Fibroblast of skin of right quadriceps (primary cell): ENCODE measurements at places on chromosomes 6 and 20.

GRCh38 chr20:49411221-49411925, 71.1 kb downstream of the KCNB1 start:
- no peak for DNase-seq

DNA sequence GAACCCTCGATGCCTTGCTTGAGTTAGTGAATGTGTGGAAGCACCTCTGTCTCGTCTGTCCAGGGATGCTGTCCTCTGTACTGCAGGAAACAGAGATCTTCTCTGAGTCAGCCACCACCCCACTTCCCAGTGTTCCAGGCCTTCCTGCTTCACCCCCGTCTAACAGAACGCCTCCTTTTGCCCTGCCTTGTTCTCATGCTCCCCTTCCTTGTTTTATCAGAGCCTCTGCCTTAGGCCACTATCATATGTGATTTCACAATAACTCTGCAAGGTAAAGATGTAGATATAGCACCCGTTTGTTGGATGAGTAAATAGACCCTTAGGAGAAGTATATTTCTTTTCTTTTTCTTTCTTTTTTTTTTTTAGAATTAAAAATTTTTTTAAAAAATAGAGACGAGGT, 106.7 kb upstream of the CLDN20 start:
- DNase-seq: no peak

GRCh38 chr6:82741325-82741995, 324.2 kb downstream of the UBE3D start:
- peak; percentile 33 for DNase-seq

GRCh38 chr6:5205877-5206850, 54.6 kb downstream of the LYRM4 start:
- peak; percentile 64 for DNase-seq

GRCh38 chr20:51542033-51542570, 417 bp downstream of the NFATC2 start:
- DNase-seq: no peak

GRCh38 chr6:166301611-166302529, 6.3 kb downstream of the PRR18 start:
- no peak for DNase-seq

DNA sequence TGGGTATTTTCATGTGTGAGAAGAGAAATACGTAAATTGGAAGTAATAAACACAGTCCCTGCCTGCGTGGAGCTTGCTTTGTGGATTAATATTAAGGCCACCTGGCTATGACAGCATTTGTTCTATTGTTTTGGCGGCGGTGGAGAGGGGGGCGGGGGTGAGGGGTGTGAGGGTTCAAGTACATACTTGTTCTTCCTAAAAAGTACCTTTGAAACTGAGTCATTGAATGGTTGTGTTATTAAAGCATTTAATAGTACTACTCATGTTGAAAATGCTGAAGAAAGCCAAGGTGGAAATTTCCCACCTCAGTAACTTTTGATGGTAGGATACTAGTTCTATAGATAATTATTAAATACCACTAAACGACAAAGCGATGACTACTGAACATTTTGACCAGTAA, 95.0 kb downstream of the FOXC1 start:
- no peak for DNase-seq

- no peak for DNase-seq
Measured at GRCh38 chr6:153411070-153411648, 280.1 kb upstream of the RGS17 start.

- DNase-seq: no peak
Measured at GRCh38 chr6:30344191-30344867, 627 bp upstream of the RPP21 start.

DNA sequence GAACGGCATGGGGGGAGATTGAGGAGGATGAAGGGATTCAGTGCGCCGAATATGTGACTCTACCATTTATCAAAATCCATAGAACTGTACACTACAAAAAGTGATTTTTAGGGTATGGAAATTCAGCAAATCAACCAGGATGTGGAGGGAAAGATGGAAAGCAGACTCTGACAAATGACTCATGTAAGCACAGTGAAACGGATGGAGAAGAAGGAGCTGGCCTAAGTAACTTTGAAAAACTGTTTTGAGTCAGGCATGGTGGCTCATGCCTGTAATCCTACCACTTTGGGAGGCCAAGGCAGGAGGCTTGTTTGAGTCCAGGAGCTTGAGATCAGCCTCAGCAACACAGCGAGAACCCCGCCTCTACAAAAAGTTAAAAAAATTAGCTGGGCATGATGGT, 39.2 kb downstream of the MUC22 start:
- DNase-seq: peak; percentile 32

DNA sequence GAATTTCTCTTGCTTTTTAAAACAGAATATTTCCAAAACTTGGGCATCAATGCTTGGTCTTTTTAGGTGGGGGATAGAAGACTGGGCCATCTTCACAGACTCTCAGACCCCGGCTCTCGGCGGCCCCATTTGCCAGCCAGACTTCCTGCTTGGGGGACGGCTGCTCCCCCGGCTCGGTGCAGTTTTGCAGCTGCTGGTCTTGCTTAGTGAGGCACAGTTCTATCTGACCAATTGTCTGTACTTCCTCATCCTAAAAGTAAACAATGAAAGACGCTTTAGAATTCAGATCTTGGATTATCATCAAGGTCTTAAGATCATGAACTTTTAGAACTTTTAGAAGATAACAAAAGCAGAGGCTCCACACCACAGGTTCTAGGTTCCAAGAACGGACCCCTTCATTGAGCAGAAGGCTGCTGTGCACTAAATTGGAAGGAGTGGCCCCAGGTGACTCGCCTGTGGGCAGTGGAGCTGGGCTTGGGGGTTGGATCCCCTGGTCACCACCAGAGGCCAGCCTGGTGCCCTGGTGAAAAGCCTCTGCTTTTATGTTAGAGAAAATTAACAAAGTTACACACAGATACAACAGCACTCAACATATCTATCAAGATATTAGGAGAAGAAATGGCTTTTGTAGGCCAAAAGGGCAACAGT, 26.7 kb downstream of the RNASET2 start:
- DNase-seq: no peak

DNA sequence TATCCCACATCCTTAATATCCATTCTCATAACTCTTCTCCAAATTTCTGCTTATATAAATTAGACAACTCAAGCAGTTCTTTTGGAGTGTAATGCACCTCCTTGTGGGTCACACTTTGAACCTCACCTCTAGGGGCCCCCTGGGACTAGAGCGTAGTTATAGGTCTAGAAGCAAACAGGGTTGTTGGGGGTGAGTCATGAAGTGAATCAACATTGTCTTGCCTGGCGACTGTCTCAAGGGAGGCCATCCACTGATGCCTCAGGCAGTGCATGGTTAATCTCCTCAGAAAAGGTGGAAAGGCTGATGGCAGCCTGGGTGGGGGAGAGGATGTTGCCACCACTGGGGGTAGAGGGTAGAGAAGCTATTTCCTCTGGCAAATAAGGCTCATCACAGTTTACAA, 129.1 kb downstream of the TNFRSF21 start:
- DNase-seq: peak; percentile 70

DNA sequence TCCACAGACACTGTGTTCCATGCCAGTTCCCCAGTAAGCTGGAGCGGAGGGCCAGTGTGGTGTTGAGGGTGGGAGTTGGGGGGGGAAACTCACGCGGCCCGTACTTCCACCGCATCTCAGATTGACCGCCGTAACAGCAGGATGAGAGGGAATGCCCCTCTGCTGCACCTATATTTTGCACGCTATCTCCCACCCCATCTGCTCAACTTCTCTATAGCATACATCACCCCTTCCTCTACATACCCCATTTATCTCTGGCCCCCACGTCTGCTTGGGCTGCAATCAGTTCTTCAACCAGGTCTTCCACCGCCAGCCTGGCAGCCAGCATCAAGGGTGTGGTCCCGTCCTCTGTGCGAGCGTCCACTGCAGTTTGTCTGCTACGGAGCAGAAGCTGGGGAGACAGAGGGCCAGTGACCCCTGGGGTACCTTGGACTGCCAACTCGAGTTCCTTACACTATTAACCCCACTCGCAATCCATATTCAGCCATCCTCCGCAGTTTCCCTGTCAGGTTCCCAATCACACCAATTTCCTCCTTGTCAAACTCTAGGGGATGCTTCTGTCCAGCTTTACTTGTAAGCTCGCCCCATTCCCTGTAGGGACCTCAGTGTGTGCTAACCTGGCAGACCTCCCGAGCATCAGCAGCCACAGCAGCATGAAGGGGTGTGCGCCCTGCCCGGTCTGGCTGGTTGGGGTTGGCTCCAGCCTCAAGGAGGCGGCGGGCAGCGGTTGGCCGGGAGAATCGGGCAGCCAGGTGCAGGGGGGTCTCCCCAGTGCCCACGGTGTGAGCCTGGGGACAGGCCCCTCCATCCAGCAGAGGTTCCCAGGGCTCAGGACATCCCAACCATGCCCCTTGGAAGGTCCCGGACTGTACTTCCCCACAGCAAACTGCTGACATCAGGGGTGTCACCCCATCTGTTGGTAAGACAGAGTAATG, 4.5 kb upstream of the GPSM3 start:
- no peak for DNase-seq

- DNase-seq: no peak
Measured at GRCh38 chr20:62197801-62198200, 15.0 kb downstream of the MTG2 start.

GRCh38 chr20:22684072-22684762, 99.8 kb upstream of the FOXA2 start:
- DNase-seq: peak; percentile 64

GRCh38 chr20:56328861-56329260, 29.9 kb upstream of the FAM210B start:
- no peak for DNase-seq

DNA sequence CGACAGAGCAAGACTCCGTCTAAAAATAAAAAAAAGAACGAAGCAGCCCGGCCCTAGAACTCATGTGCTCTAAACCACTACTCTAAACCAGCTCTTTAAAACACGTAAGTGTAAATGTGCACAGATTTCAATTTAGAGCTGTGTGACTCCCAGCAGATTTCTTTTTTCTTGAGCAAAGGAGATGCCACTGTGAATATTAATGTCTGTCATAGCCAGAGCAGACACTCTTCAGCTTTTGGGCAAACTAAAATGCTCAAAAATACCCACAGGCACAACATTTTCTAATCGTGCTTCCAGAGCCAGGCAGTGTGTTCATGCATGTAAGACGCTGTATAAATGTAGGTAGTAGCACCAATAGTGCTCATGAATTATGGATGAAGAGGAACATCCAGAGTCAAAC, 218.9 kb upstream of the PLCB4 start:
- DNase-seq: no peak

GRCh38 chr6:37074053-37074827, 68.8 kb downstream of the FGD2 start:
- DNase-seq: peak; percentile 78

GRCh38 chr6:35038076-35038475, 103.1 kb downstream of the TCP11 start:
- no peak for DNase-seq

GRCh38 chr6:107207251-107207873, 92.0 kb upstream of the BEND3 start:
- DNase-seq: no peak

DNA sequence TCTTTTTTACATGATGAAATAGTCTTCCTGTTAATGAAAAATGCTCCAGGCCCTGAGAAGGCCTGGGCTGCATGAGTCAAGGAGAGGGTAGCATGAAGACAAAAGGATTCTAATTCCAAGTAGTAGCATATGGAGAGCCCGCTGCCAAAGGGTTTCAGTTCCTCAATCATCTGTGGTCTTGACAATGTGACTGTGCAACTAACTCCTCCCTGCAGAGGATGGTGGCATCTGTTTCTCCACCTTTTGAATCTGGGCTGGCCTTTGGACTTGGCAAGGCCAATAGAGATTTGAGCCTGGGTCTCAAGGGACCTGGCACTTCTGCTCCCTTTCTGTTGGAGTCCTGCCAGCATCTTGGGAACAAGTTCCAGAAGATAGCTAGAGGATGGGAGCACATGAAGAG, 35.1 kb upstream of the ANKEF1 start:
- no peak for DNase-seq

DNA sequence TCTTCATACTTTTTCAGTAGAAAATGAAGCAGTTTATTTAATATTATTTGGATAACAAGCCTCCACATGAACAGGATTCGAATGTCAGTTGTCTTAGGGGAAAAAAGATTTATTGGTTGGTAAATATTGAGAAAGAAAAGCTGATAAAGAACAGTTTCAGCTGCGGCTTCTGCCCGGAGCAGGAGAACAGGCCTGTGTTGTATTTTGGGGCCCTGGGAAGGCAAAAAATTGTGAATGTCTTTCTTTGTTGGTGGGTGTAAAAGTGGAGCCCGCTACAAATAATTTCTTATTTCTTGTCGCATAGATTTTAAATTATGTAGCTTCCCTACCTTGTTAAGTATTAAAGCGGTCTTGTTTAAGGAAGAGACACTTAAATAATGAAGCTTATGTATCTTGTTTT, 90.5 kb upstream of the PAX1 start:
- no peak for DNase-seq
